ENCODE measurements at places on chromosomes 7 and 10.

GRCh38 chr7:75638594-75639070, 100.1 kb downstream of the HIP1 start:
- no peak for DNase-seq

- no peak for DNase-seq
These were observed 61.3 kb downstream of the PDIA4 start for GRCh38 chr7:148967032-148967372.

DNA sequence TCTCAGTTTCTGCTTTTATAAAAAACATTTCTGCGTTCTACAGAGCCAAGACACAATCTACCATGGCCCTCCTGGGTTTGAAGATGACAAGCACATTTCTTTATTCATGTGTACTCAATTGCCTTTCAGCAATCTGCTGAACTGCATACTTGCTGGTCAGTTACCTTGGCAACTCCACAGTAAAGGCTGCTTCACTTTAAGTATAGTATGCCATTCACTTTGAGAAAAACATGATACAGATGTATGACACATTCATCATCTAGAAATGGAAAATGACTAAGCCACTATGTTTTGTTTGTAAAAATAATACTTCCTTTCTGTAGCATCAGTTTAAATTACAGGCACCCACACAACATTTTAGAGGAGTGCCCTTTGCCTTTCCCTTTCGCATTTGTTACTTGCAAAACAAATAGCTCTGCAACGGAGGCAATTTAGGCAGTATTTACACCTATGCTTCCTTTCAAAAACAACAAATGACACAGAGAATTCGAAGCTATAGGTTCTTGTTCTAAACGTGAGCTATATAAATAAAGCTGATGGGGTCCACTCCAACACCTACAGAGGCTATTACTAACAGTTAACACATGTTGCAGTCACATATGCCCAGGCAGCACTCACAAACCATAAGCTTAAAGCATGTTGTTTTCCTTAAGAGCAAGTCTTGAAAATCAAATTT, 23.5 kb downstream of the SGCE start:
- no peak for DNase-seq

DNA sequence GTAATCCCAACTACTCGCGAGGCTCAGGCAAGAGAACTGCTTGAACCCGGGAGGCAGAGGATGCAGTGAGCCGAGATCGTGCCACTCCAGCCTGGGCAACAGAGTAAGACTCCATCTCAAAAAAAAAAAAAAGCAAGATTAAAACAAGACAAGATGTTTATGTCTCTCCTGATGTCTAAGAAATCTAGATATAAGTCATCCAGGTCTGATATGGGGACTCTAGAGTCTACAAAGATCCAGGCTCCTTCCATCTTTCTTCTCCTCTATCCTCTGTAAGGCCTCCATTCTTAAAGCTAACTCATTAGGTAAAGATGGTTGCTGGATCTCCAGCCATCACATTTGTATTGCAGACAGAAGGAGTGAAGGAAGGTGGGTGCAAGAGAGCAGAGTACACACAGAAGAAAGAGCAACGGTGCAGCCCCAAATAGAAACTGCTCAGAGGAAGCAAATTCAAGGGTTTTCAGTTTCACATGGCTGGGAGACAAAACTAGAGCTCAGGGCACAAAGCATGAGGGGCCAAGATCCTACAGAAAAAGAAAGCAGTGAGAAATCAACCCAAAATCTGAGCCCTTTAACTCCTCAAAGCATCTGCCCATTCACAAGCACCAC, 57.6 kb downstream of the USP6NL start:
- peak; percentile 7 for DNase-seq

DNA sequence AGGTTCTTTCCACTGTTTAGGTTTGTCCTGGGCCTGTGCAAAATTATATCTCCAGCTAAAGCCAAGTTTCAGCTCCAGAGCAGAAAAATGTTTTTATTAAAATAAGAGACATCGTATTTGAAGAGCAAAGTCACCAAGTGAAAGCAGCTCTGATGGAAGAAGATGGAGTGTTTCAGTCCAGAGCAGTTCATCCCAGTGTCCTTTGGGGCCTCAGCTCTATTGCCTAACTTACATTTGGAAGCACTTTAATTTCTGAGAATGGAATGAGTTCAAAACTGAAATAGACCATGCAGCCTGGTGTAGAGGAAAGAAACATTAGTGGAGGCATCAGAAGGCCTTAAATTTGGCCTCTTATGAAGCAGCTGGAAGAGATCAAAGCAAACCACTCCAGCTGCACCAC, 545.2 kb downstream of the SORCS1 start:
- no peak for DNase-seq

GRCh38 chr10:44885710-44886109, 25.4 kb upstream of the TMEM72 start:
- no peak for DNase-seq

GRCh38 chr10:129416956-129417765, 49.9 kb upstream of the MGMT start:
- no peak for DNase-seq
